ENCODE measurements at places on chromosomes 16 and 17.

GRCh38 chr17:43366891-43367736 is 31.7 kb upstream of the ARL4D start:
- peak; percentile 22 for DNase-seq

- DNase-seq: no peak
These were observed 109.3 kb downstream of the IRX5 start for GRCh38 chr16:55039931-55040330.

DNA sequence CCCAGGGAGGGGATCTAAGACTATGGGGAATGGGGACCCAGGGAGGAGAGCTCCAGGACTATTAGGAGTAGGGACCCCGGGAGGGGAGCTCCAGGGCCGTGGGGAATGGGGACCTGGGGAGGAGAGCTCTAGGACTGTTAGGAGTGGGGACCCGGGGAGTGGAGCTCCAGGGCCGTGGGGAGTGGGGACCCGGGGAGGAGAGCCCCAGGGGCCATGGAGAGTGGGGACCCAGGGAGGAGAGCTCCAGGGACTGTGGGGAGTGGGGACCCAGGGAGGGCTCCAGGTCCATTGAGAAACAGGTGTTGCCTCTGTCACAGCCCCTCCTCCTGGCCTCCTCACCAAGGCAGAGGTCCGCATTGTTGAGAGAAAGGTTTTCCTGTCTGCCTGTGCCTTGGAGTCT is 16.0 kb downstream of the MPRIP start:
- no peak for DNase-seq

DNA sequence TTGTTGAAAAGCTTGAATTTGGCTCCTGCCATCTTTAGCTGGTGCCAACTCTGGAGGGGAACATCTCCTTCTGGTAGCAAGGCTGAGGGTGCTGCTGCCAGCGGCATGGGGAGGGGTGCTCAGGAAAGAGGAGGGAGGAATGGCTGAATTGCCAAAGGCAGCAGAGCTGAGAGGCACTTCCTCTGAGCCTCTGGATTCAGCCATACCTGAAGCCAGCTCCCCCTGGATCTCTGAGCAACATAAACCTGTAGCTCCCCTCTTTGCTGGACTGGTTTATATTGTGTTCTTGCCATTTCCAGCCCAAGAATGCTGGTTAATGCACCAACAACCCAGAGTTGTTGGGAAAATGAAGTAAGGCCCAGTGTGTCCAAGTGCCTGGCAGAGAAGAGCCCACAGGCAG is 7.4 kb downstream of the MEFV start:
- no peak for DNase-seq

DNA sequence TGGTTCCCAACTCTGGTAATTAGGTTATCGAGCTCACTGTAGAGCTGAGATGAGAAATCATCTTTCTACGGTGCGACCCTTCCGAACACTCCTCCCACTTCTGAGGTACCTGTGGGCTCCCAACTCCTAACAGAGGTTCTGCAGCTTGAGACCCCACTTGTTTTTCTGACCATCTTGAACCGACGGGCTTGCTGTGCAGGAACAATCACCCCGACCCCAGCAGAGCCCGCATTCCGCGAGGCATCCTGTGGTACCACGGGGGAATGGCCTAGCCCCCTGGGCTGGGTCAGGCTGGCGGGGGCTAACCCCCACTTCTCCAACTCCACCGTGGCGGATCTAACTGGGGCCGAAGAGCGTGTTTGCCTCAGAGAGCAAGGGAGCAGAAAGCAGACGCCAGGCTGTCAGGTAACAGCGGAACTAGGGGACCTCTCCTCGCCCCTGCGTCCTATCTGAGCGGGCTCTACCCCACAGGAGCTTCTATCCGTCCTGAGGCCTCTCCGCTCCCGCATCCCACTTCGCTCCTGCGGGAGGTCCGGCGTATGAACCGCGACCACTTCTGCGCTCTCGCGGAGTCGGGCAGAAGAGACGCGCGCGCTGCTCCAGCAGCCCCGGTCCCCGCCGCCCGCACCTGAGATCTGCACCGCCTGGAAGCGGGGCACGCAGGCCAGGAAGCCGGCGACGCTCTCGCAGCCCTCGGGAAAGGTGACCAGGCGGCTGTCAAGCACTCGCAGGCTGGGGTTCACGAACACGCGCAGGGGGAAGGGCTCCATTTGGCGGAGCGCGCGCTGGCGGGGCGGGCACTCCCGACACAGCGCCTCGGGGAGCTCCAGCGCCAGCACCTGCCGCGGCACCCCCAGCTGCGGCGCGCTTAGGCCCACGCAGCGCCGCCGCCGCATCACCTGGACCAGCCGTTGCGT is 761 bp downstream of the PDF start:
- DNase-seq: peak; percentile 54

All from activated CD4-positive, alpha-beta T cell treated with anti-CD3 and anti-CD28 coated beads, Interleukin-2, Interleukin-6, amounts not matched to agents 100 ng/mL and 50 ng/mL, durations not matched to agents 16 hours and 8 hours (primary cell).